ENCODE measurements at places on chromosomes 7 and 10.

GRCh38 chr10:32367793-32368453 lies 21.0 kb upstream of the EPC1 start:
- DNase-seq, result no peak

GRCh38 chr7:75642810-75643486 lies 95.8 kb downstream of the HIP1 start:
- no peak for DNase-seq

DNA sequence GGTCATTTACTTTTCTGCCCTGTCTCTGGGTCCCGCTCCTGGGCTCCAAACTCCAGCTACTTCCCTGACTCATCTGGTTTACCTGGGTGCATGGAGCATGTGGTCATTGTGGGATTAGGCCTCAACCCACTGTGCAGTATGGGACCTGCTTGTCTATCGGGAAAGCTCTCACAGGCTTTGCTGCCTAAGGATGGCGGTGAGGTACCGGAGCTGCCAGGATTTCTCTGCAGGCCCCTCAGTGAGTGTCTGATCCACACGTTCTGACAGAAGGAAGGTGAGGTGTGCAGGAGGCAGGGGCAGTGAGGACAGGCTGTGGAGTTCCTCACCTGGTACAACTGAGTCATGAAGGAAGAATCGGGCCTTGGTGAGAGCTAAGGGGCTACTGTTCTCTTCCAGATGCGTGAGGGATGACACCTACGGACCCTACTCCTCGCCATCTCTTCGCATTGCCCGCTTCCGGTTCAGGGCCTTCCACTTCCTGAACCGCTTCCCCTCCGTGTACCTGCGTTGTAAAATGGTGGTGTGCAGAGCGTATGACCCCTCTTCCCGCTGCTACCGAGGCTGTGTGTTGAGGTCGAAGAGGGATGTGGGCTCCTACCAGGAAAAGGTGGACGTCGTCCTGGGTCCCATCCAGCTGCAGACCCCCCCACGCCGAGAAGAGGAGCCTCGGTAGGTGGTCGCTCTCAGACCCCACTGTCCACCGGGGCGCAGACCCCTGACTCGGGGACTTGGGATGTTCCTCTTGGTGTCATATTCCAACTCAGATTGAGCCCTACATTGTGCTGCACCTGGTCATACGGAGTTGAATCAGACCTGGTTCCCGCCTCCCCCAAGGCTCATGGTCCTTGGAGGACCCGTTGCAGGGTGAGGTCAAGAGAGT lies 56.7 kb downstream of the C10orf120 start:
- no peak for DNase-seq

DNA sequence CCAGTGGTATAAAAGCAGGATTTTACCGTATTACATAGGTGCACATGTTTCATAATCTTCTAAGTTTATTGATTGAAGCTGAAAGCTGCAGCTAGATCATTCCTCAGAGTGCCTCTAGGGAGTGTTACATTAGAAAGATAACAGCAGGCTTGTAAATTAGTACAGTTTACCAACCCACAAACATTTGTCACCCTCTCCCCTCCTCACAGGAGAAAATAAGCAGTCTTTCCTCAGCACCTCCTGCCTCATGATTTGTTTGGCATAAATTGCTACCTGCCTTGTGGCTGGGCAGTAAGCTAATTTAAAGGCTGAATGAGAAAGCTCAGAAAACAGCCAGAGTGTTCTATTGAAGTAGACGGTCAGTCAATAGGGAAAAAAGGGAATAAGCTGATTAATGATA lies 74.2 kb downstream of the NXPH1 start:
- no peak for DNase-seq

GRCh38 chr10:30176776-30177533 lies 117.6 kb upstream of the JCAD start:
- DNase-seq, result no peak

DNA sequence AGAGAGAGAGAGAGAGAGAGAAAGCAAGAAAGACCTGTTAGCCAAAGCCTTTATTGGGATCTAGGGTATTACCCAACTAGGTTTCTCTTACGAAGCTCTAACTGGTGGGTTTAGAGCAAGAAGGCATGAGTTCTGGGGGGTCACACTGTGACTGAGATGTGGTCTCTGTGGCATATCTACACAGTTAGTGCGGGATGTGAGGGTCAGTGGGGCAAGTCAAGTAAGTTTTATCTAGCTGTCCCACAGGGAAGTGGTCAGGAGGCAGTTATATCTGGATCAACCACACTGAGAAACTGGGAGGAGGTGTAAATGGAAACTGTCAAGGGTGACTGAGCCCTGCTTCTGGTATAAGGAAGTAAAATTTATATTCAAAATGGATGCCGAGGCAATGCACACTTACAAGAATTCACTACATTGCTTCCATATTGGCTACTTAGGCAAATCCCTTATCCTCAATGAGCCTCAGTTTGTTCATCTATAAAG lies 331.6 kb upstream of the HPS1 start:
- no peak for DNase-seq

DNA sequence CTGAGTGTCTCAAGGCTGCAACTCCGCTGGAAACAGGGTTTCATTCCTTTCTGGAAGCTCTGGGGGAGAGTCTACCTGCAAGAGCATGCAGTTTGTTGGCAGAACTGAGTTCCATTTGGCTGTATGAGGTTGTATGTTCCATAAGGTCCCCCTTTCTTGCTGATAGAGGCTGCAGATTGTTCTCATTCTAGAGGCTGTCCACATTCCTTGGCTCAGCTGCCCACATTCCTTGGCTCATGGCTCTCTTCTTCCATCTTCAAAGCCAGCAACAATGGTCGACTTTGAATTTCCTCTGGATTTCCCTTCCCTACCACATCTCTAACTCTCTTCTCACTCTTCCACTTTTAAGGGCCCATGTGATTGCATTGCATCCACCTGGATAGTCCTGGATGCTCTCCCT lies 147.3 kb upstream of the CDCA7L start:
- no peak for DNase-seq

DNA sequence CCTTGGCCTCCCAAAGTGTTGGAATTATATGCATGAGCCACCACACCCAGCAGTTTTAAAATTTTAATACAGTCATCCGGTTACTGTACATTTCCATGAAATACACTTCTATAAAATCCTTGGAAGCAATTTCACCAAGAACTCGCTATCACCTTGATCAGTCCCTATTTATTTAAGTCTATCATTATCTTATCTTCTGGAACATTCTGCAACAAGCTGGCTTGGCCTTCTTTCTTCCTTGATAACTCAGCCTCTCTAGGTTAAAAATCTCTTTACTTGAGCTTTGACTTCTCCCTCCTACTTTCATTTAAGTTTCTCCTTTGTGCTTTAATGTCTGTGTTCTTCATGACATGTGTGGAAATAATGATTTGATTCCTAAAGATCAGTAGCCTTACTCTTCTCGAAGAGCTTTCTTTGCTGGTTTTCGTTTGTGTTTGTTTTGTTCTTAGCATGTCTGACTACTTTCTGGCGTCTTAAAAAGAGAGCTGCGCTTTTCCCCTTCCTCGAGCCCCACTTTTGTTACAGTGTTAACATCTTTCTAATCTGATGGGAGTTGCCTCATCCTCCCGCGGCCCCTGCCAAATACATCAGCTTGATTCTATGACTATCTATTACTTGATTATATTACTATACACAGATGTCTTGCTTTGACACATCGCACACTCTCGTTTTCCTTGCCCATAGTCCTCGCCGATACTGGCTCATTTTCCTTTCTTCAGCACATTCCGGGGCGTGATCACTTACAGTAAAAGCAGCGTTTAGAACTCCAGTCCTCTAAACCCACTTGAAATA lies 11.1 kb upstream of the CALML5 start:
- no peak for DNase-seq

GRCh38 chr10:88149906-88150305 lies 286.5 kb downstream of the PTEN start:
- DNase-seq, result no peak

DNA sequence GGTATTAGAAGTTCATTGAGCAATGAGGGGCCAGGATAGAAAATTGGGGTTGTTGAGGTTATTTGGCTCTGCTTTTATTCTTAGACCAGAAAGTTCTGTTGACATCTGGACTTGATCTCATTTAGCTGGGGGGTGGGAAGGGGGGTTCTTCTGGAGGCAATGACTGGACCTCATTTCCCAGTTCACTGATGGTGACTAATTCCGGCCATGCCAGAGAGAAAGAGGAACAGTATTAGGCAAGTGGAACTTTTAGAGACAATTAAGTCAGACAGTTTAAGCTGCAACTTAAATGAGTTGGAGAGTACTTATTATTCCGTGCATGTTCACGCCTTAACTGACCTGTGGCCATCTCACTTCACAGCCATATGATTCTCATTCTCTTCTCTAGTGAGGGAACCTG lies 512.5 kb downstream of the REEP3 start:
- no peak for DNase-seq

DNA sequence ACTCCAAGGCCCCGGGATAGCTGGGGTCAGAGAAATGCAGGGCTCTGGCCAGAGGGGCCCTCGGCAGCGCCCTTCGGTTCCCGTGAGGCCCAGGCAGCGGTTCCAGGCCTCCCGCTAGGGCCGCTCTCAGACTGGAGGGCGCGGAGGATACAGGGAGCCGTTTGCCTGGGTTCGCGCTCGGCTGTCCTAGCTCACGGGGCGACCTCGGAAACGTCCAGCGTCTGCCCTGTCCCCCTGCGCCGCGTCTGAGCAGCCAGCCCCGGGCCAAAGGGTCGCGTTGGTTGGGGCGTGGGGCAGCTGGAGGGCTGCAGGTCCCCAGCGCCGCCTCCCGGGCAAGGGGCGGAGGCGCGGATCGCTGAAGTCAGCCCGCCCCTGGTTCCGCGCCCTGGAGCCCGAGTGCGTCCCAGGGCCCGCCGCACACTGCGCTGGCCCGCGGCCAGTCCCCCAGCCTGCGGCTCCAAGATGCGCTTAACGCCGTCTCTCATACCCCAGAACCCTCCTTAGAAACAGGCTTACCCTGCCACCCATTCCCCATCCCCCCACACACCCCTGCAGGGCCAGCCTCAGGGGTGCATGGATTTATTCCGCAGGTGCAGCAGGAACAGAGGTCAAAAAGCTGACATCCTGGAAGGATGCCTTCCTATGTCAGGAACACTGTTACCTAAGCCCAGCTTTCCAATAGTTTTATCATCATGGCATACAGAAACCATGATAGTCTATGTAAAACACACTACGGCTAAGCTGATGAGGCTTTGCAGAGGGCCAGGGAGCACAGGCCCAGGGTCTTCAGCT lies 22.1 kb upstream of the OPN4 start:
- DNase-seq, result no peak

DNA sequence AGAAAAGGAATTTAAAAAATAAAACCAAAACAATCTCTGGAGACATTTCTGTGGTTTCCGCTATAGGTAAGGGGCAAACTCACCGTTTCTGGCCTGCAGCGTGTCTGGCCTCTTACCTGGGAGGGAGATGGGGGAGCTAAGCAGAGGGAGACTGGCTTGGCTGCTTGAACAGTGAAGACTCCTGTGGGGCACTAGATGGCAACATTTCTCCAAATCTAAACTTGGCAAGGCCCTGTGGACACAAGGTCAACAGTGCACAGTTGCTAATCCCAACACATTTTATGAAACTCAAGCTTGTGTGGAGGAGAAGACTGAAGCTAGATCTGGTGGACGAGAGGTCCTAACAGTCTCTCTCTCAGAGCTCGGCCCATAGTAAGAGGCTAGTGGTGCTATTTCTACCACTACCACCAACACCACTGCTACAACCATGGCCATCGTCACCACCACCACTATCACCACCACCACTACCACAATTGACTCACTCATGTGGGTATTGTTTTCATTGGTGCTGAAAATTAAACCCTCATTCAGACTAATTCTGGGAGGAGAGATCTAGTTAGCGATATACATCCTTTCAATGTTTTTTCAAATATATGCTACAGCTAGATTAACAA lies 28.4 kb upstream of the CDHR3 start:
- no peak for DNase-seq

DNA sequence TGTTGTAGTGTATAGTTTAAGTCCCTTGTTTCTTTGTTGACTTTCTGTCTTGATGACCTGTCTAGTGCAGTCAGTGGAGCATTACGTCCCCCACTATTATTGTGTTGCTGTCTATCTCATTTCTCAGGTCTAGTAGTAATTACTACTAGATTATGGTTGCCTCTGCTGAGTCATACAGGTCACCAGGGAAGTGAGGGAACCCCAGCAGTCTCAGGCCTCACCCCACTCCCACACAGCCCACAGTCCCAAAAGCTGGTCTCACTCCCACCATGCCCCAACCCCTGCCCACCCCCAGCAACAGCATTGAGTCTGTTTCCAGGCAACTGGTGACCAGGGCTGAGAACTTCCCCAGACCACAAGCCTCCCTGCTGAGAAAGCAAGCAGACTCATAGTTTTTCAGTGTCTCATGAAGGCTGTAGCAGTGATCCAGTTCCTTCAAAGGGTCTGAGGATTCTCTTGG lies 88.0 kb downstream of the PLXDC2 start:
- no peak for DNase-seq

- DNase-seq, result no peak
Measured at GRCh38 chr7:129517931-129518330, 15.6 kb downstream of the SMKR1 start.

DNA sequence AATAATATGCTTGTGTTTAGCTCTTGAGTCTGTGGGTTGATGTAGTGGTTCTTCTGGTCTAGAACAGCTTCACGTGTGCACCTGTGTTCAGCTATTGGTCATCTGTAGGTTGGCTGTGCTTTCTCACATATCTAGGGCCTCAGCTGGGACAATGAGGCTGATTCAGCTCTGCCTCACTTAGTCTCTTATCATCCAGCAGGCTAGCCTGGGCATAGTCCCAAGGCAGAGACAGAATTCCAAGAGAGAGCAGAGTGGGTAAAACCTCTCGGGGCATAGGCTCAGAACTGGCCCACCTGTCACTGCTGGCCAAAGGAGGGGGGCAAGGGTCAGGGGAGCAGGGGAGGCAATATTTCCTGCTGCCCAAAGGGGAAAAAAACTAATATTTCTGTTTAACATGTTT lies 32.0 kb upstream of the MXI1 start:
- DNase-seq, result no peak

GRCh38 chr10:61359452-61359851 lies 93.7 kb downstream of the TMEM26 start:
- DNase-seq, result no peak

DNA sequence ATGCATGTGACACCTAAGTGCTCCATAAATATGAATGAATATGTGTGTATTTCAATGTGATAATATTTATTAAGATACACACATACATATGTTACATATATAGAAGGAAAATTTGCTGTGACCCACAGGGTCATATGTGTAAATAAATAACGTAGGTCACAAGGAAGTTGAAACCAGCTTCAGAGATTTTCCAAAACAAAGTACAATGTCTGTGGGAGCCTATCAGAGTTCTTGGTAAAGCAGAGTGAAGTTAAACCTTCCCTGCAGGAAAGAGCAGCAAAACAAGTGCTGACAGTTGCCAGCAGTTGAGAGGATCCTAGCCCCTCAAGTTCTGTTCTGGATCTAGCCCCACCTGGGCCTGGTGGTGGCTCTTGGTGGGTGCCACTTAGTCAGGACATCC lies 91.2 kb downstream of the CCNY start:
- no peak for DNase-seq

DNA sequence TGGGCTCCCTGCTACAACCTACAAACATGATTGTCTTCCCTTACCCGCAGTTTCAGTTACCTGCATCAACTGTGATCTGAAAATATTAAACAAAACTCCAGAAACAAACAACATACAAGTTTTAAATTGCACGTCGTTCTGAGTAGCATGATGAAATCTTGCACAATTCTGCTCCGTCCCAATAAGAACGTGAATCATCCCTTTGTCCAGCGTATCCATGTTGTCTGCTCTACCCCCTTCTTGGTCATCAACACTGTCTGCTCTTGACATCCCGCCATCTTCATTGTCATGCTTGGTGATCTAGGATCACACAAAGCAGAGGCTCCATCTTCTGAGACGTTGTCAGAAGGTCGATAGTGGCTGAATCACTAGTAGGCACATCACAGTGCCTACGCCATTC lies 53.9 kb downstream of the ACADSB start:
- no peak for DNase-seq

- DNase-seq, result no peak
Measured at GRCh38 chr10:77628906-77629730, 8.5 kb downstream of the KCNMA1 start.
